ENCODE measurements at places on chromosomes 1 and 21.

DNA sequence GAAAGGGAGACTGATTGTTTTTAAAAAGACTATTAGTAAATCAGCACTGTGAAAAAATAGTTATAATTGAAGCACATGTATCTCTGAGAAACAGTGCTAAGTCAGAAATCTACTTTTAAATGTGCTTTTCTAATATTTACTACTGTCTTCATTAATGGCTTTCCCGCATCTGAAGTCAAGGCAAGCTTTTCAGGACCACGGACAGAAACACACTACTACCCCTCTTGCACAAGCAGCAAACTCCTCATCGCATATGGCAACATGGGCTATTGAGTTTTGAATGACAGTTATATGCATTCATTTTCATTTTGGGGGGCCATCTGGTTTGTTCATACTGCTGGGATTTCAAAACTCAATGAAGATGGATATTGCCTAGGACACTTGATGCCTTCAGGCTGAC lies 433.4 kb upstream of the CAMK1G start:
- DNase-seq: peak; percentile 7

- no peak for DNase-seq
Observed at GRCh38 chr1:4468804-4469514, 185.4 kb upstream of the AJAP1 start.

DNA sequence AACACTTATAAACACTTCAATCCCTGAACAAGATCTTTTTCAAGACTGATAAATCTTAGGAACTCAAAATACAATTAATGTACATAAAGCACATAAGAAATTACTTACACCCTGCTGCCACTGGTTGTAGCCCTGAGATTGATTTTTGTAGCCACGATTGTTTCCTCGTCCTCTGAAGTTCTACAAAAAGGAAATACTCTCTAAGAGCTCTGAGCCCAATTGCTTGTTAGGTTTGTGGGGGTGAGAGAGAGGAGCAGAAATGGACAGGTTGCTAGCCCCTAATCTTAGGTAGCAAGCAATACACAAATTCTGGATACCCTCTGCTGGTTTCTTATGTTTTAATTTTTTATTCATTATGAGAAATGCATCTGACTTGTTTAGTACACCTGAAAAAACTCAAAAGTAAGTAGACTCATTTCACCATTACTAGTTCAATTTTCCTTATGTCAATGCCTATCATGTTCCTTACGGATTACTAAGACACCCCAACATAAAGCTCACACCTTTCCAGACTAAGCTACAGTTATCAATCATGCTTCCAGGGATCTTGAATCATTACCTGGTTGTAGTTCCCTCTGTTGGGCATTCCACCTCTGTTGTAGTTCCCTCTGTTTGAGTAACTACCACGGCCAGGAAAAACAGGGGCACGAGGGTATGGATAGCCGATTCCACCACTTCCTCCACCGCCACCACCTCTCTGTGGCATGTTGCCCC lies 9.3 kb downstream of the HNRNPU start:
- DNase-seq: no peak

GRCh38 chr1:192668409-192668983 lies 32.5 kb downstream of the RGS13 start:
- no peak for DNase-seq

DNA sequence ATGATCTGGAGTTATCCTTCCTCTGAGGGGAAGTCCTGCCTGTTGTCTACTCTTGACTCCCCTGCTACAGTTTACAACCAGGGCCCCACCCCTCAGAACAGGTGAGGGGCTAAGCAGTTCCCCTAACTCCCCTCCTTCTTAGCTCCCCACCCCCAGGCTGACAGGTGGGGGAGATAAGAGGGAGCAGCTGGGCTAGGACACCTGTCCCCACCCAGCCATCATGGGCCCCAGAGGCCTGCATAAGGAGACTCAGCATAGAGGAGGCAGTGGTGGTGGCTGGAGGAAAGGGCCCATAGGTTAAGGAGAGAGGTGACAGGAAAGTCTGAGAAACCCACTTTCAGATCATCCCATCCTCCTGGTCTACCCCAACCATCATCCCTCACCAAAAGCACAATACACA lies 6.8 kb downstream of the MEF2D start:
- no peak for DNase-seq

DNA sequence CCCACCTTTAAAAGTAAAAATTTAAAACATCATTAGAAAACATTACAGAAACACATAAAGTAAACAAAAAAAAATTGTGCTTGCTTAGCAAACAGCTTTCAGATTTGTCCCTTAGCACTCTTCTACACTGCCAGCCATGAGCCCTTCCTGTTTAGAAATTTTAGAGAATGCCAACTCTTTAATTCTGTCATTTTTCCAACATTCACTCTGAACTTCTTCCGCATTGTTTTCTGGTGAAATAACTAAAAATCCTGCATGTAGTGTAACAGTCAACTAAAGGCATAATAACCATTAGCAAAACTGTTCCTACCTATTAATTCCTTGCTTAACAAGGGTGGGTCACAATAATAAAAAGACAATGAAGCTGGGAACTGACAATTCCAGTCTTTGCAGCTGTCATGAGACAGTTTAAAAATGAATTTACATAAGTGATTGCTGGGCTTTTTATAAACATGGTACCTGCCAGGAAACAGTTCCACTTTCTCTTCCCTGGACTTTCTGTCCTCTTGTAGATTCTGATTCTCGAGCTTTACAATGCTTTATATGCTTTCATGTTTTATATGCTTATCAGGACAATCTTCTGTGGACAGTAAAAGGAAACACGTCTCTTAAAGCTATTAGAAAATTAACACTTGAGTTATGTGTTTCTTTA lies 19.0 kb downstream of the GNG12 start:
- no peak for DNase-seq

GRCh38 chr1:110674337-110675059 lies at the start of gene KCNA3:
KCNA3 (minus strand) TSS chr1:110674940; CDS start chr1:110674809, 131 bp downstream.
- no peak for DNase-seq

- DNase-seq: no peak
Observed at GRCh38 chr1:111204983-111205713, 4.7 kb upstream of the DENND2D start.

- DNase-seq: no peak
Observed at GRCh38 chr21:23507501-23507900, 2099.8 kb downstream of the MRPL39 start.

DNA sequence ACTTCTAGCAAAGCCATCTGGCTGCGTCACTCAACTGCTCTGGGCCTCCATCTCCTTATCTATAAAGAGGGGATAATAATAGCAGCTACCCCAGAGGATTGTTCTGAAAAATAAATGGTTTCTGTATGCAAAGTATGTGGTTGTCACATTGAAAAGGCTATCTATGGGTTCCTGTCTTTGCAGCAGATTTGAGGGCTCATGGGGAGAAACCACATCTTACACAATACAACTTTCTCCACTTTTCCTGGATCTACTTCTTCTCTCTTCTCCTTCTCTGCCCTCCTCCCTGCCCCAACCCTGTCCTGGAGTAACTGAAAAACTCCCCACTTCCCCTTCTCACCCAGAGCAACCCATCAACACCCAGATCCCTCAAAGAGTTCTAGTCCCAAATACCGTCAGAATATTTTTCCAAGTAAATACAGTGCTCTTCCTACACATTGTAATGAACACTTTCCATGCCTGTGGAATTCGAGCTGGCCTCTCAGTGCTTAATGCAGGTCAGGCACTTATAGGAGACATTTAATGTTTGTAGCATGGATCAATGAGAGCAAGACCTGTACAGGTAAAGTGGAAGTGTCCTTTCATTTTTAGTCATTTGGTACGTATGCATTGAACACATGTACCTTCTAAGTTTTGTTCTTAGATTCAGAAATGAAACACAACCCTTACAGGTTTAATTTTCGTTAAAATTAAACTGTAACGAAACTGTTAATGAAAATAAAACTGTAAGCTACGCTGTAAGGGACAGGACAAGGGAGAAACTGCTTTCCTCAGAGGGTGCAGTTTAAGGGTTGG lies 131.9 kb downstream of the AK5 start:
- no peak for DNase-seq

- DNase-seq: peak; percentile 56
Observed at GRCh38 chr1:42924082-42924850, 34.4 kb downstream of the SLC2A1 start.

GRCh38 chr1:155931332-155932038 lies 2.7 kb downstream of the KHDC4 start:
- DNase-seq: no peak

DNA sequence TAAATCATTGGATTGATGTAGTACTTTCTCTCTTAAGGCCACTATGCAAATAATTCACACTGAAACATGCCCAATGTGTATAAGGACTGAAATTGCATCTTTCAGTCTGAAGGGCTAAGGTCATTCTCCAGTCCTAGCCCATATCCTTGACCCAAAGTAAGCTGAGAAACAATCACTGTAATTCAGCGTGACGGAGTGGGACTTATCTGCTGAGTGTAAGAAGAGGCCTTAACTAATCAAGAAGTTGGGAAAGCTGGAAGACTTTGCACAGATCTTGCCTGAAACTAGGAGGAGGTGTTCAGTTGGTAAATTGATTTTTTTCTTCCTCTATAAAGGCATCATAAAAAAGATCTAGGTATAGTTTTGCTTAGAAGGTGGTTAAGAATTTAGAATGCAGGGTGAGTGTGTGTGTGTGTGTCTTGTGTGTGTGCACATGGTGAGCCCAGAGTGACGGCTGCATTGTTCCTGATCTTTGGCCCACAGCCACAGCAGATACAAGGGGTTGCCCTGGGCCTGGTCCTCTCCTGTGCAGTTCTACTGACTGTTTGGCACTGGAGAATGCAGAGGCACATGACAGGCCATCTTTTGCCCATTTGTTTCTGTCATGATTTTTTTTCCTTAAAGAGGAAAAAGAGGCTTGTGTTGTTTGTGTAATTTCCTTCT lies 13.3 kb upstream of the PPP2R5A start:
- no peak for DNase-seq

DNA sequence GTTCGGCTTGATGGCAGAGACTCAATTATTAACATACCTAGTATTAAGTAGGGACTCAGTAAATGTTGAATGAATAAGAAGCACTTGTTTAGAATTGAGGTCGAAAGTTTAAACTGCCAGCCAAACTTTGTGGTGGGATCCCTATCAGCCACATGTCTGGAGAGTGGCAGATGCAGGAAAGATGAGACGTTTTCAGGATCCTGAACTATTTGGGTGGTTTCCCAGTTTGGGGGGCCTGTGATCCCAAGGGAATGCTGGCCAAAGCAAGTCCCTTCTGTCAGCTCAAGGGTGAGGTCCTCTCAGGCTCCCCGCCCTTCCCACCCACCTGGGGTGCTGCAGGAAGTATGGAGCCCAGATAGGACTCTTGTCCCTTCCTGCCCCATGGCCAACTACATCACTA lies 38.6 kb downstream of the KCNC4 start:
- DNase-seq: no peak

DNA sequence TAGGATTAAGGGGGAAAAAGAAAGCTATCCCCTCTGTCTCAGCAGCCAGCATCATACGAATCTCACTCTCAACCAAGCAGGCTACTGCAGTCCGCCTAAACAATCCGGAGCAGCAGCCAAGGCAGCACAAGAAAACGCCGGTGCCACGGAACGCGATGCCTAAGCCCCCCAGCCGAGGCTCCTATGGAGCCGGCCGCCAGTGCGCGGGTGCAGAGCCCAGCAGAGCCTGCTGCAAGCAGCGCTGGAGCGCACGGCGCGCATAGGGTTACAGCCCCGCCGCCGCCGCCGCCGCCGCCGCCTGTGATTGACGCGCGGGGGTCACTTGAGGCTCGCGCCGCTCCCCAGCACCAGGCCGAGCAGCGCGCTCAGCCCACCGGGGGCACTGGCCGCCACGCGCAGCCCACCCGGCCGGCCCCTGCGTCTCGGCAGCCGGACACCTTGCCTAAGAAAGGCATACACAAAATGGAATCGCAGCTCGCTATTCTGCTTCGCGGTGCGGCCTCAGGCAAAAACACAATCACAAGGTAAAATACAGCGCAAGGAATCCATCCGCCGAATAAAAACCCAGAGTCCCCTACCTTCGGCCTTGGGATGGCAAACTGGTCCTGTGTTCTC lies 780 bp downstream of the HIVEP3 start:
- no peak for DNase-seq

DNA sequence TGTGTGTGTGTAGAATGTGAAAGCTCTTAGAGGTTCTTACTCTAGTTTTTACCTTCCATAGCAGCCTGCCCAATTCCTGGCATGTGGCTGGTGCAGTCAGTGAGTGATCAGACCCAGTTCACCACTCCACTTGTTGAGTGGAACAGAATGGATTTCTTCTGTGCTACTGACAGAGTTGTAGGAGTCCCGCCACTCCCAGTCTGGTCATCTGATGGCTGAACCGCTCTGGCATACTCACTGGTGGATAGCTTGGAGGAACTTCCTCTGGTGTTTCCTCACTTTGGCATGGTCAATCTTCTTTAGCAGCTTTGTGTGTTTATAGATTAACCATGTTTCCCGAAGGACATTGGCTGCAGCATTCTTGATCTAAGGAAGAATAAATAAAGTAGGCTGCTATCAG lies 106.7 kb upstream of the ADAR start:
- DNase-seq: no peak

DNA sequence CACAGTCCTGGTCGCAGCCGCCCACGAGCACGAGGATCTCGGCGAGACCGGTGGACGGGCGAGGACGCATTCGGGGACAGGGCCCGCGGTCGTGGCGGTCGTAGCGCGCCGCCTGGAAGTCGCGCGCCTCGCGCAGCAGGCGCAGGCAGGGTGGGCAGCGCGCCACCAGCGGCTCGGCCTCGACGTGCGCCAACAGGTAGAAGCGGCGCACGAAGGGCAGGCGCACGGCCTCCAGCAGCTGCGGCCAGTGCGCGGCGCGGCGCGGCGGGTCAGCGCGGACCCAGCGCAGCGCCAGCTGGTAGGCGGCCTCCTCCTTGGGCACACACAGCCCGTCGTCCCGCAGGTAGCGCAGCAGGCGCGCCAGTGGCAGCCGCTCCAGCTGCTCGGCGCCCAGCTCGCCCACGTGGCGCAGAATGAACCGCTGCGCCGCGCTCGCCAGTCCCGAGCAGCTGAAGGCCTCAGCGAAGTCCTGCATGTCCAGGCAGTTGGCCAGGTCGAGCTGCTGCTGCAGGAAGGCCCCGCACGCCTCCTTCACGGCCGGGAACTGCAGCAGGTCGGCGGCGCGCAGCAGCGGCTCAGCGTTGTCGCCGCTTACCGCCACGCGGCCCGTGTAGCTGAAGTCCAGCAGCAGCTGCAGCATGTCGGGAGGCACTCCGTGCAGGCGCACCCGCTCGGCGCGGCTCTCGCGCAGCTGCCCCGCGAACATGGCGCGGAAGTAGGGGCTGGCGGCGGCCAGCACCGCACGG lies 573 bp downstream of the KLHL21 start:
- no peak for DNase-seq

DNA sequence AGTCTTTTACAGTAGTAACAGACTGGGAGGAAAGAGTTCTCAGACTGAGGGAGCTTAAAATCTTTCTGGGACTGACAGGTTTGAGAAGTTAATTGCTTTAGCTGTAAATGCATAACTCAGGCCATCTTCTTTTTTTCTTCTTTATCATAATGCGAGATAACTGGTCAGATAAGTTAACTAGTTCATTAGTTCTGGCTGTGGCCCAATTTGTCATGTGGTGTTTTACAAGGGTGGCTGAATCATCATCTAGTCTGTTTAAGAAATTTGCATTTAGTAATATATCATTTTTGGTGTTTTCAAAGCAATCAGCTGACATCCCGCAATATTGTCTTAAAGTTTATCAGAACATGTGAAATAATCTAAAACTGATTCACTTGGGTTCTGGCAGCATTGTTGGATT lies 14.0 kb downstream of the HSD3B2 start:
- no peak for DNase-seq

GRCh38 chr1:240152611-240153297 lies 61.1 kb downstream of the FMN2 start:
- no peak for DNase-seq

GRCh38 chr1:116556289-116557006 lies 14.4 kb downstream of the CD58 start:
- DNase-seq: no peak

- no peak for DNase-seq
Observed at GRCh38 chr1:109493227-109493626, 667 bp upstream of the CYB561D1 start.

- DNase-seq: no peak
Observed at GRCh38 chr1:116495535-116495934, 75.3 kb downstream of the CD58 start.

All from glomerular endothelial cell (primary cell).